Activated CD4-positive, alpha-beta T cell treated with anti-CD3 and anti-CD28 coated beads, Interleukin-2, amount 50 U/mL, for 24 hours (primary cell): ENCODE measurements at places on chromosomes 3 and 15.

GRCh38 chr15:29840926-29841325, 18.7 kb upstream of the TJP1 start:
- no peak for DNase-seq

DNA sequence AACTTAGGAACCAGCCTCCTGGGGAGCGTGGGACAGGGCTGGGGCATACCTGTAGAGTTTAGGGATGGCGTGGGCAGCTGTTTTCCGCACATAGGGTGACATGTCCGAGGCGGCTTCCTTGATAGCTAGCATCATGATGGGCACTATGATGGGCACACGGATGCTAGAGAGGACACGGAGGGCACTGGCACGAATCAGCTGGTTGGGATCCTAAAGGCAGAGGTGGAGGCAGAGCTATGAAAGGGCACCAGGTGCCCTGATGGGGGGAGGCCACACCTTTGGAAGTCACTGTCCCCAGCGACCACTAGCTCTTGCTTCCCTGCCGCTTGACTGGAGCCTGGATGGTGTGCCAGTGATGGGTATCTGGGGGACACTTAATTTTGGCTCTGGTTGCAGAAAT, 28.3 kb downstream of the AP3B2 start:
- DNase-seq: no peak

DNA sequence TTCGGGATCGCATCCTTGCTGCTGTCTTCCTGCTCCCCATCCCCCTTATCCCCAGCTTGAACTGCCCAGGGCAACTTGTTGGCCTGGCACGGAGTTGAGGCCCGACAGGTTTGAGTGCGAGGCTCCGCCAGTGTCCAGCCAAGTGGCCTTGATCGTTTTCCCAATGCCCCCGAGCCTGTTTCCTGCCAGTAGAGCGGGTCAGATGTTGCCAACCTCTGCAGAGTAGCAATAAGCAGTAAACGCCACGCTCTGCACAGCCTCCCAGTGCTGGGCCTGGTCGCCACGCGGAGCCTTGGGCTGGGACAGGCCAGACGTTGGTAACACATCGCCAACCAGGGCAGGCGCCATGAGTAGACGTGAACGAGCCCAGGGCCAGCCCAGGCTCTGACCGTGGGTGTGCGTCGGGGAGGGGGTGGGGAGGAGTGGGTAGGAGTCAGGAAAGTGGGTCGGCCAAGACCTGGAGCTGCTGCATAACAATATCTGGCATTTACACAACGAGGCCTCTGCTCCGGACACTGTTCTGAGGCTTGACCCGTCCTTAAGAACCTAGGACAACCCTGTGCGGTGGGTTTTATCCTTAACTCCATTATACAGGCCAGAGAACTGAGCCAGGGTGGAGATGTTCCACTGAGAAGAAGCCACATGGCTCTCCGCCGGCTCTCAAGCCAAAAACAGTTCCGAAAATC, 444 bp upstream of the ABHD14A start:
- no peak for DNase-seq

GRCh38 chr3:170483485-170484262, 65.0 kb downstream of the CLDN11 start:
- no peak for DNase-seq

- DNase-seq: no peak
These were observed 8.2 kb downstream of the TXNRD3 start for GRCh38 chr3:126646674-126647073.

DNA sequence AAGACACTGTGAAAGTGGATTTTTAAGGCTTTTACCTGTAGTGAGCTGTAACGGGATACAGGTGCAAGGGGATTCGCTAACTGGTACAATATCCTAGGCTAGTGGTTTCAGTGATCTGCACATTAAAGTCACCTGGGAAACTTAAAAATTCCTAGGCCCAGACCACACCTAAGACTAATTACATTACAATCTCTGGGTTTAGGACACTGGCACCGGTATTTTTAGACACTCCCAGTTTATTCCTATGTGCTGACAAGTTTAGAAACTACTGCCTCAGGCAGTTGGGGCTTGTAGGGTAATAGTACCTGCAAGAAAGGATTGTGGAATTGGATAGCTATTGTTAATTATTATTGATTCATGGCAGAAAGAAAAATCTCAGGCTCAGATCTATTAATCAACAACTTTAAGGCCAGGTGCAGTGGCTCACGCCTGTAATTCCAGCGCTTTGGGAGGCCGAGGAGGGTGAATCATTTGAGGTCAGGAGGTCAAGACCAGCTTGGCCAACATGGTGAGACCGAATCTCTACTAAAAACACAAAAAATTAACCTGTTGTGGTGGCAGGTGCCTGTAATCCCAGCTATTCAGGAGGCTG, 50.4 kb upstream of the CASR start:
- DNase-seq: no peak

GRCh38 chr3:143831208-143831607, 17.1 kb downstream of the SLC9A9 start:
- no peak for DNase-seq

- DNase-seq: no peak
These were observed 8.2 kb downstream of the FILIP1L start for GRCh38 chr3:100106094-100106493.

DNA sequence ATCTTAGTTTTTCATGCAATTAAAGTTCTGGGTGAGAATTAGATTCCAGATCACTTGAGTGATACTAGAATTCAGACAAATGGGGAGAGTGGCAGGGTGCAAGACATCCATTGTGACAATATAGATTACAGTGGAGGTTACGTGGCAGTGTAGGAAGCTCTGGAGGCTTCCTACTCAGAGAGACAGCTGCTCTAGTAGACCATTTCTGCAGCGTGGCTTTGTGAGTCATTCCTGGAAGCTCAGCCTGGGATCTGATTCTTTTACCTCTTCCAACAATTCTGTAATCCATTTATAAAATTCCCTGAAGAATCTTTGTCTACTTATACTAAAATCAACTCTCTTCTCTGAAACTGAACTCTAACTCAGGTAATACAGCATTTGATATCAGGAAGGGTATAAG, 90.4 kb upstream of the ASB14 start:
- no peak for DNase-seq

GRCh38 chr3:86162521-86162920, 828.4 kb downstream of the VGLL3 start:
- DNase-seq: no peak
